ENCODE measurements at places on chromosomes 11 and 22.

DNA sequence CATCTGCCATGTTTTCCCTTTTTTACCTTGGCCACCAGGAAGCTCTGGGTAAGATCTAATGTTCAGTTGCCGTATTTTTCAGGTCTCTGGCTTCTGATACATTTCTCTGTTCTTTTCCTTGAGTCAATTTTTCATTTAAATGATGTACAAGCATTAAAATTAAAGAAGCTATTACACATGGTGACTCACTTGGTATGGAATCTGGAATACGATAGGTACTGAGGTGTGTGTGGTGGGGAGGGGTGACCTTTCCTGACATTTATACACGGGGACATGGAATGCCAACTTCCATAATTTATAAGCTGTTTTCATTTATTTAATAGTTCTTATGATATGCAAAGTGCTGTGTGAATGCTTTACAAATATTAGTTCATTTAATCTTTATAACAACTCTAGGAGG lies 47.8 kb upstream of the ALX4 start:
- DNase-seq, result no peak

- DNase-seq, result no peak
Measured at GRCh38 chr11:19389787-19390303, 149.1 kb upstream of the E2F8 start.

GRCh38 chr11:132361011-132361550 lies 990.7 kb downstream of the NTM start:
- no peak for DNase-seq

- peak; percentile 83 for DNase-seq
Measured at GRCh38 chr11:95512682-95513081, 276.9 kb downstream of the FAM76B start.

GRCh38 chr22:43226377-43227238 lies 39.7 kb upstream of the TTLL12 start:
- DNase-seq, result peak; percentile 5

DNA sequence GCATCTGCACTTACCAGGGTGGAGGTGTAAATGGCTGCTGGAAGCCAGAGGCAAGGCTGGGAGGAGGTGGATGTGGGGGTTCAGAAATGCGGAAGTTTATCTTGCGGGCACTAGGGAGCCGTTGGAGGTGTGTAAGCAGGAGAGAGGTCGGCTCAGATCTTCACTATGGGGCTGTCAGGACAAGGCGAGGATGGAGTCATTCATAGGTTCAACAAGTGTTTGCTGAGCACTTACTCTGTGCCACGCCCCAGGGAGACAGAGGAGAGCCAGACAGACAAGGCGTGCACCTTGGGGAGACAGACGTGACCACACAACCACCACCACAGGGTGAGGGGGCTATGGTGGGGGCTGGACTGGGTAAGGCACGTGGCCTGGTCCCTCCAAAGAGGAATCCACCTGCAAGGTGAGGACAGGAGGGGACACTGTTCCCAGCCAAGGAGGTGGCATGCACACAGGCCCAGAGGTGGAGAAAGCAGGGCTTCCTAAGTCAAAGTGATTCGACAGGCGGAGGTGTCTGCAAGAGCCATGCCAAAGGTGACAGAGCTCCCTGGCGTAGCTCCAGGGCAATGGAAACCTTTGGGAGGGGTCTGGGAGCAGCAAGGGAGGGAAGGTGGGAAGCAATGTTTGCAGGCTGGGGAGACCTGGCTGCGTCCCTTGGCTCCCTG lies 30.8 kb upstream of the TCF20 start:
- DNase-seq, result no peak

DNA sequence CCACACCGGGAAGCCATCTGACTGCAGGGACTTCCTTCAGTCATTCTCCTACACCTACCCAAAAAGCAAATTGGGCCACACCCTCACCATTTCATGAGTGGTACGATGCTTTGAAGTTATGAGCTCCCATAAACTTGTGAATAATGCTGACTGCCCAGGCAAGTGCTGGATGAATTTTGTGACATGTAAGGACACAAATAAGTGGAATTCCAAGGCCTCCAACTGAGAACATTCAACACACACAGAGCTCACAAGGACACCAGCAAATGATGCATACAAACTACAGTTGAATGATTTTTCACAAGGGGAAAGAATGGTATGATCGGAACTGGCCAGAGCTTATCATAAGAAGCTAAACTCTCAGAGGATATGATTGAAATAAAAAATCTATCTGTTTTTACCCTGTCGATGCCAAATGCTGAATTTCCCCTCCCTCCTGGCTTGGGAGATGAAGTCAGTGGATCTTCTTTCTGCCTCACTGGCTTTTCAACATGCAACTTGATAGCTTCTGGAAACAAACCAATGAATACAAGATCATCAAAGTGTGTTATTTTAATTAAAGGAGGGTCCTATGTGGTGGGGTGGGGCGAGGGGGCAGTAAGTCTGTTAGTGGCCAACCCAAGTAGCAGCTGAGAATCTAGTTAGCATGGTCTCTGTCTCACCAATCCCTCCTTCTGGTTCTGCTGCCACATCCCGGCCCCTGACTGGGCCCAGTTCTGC lies 123.8 kb downstream of the WT1 start:
- DNase-seq, result no peak

Measured in astrocyte of the spinal cord (primary cell).